HEK293T (cell line): ENCODE measurements at places on chromosomes 13 and 19.
A peak's percentile ranks its signal among the peaks of the same experiment; 100 is the strongest.

- no peak for DNase-seq
Observed at GRCh38 chr13:113455384-113455783, 2.1 kb upstream of the ADPRHL1 start.

DNA sequence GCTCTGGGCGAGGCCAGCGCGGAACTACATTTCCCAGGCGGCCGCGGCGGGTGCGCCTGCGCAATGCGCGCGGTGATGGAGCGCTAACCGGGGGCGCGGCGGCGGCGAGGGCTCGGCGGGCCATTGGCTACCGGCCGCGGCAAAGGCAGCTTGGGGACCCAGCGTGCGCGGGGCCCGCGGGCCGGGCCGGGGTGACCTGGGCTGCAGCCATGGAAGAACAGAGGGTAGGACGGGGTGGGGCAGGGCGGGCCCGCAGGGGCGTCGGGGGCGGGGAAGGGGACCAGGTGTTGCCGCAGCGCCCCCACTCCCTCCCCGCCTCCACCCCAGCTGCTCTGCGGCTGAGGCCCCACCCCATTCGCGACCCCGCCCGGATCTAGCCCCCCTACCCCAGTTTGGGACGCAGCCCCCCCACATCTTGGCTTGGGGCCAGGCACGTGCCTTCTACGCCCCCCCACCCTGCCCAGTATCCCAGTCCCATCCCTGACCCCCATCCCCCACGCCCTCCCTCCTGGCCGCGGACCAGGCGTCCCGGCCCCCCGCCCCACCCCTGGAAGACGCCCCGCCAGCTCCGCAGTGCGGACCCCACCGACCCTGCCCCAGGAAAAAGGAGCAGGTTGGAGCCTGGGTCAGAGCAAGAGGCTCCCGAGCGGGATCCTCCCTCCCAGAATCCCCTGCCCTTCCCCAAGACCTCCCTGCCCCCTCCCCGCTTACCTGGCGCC, at the start of gene FSD1:
Gene FSD1, plus strand, starts transcription at position 61 of the 719 bp plus-strand sequence. Its CDS starts 149 bp downstream, at position 210.
- DNase-seq, result peak; percentile 98

- DNase-seq, result no peak
Observed at GRCh38 chr19:55384131-55384919, at the start of gene TMEM238. TSS of gene TMEM238 (minus strand) at chr19:55384292. CDS start at chr19:55384259, 33 bp downstream.

DNA sequence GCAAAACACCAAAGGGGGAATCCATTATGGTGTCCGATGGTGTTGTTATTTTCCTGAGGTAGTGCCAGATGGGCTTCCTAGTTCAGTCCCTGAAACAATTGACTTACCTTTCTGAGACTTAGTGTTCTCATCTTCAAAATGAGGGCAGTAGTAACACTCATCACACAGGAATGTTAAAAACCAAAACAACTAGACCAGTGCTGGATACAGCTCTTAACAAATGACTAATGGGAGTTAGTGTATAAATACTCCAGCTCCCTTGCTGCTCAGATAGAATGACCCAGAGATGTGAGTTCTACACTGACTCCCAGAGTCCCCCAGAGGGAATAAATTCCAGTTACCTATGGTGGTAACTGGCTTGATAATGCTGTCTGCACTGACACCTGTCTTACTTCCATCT, 49.9 kb downstream of the MBD3L2B start:
- DNase-seq, result no peak

DNA sequence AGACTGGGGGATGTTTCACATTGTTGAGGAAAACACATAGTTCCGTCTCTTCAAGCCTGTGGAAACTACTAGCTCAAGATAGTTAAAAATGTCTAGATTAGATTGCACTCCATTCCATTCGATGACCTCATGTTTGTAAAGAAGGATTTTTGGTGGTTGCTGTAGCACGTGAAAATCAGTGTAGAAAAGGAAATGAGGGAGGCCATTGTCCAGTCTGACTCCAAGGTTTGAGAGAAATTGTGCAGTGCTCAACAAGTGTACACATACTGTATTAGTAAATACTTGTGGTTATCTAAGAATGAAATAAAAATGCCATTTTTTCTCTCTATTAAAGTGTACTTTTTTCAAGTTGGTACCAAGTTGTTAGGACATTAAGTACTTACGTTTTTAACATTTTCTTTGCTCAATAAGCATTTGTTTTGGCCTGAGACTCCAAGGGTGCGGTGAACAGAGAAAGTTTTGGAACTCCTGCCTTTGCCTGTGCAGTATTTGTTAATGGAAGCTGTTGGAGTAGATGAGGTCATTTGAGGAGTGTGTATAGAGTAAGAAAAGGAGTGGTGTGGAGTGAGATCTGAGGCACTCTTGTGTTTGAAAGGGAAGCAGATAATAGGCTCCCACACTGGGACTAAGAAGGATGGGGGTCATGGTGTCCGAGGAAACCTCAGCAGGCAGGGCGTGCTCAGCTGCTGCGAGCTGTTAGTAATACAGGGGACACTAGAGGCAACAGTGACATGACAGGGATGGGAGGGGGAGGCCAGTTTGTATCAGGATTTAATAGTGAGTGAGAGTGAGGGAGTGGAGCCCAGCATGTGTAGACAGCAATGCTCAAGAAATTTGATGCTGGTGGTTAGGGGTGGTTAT, 4.4 kb downstream of the WASF3 start:
- DNase-seq, result no peak
